ENCODE measurements at places on chromosomes 6 and 20.
A peak's percentile ranks its signal among the peaks of the same experiment; 100 is the strongest.

DNA sequence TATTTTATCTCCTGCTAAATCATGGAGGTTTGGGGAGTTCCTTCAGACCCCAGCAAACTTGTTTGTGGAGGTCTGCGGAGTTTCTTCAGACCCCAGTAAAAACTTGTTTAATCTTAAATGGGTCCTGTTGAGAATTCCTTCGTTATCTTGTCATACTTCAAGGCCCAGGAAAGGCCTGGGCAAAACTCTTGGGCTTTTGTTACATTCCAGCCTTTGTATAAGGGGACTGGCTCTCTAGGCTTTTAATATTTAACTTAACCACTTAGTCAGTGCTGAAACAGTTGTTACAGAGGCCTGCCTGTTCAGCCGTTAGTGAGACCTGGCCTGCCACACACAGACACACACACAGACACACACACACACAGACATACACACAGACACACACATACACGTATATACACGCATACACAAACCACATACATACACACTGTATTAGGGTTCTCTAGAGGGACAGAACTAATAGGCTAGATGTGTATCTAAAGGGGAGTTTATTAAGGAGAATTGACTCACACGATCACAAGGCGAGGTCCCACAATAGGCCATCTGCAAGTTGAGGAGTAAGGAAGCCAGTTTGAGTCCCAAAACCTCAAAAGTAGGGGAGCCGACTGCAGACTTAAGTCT is 21.3 kb upstream of the CST3 start:
- no peak for DNase-seq

- DNase-seq, result no peak
Measured at GRCh38 chr6:141744971-141745370, 387.8 kb upstream of the GJE1 start.

- DNase-seq, result no peak
Measured at GRCh38 chr6:167829513-167829912, 2.8 kb downstream of the AFDN start.

GRCh38 chr20:2276015-2276414 is 19.8 kb upstream of the TGM3 start:
- no peak for DNase-seq

GRCh38 chr20:21607971-21608725 is 94.3 kb upstream of the NKX2-2 start:
- DNase-seq, result no peak

DNA sequence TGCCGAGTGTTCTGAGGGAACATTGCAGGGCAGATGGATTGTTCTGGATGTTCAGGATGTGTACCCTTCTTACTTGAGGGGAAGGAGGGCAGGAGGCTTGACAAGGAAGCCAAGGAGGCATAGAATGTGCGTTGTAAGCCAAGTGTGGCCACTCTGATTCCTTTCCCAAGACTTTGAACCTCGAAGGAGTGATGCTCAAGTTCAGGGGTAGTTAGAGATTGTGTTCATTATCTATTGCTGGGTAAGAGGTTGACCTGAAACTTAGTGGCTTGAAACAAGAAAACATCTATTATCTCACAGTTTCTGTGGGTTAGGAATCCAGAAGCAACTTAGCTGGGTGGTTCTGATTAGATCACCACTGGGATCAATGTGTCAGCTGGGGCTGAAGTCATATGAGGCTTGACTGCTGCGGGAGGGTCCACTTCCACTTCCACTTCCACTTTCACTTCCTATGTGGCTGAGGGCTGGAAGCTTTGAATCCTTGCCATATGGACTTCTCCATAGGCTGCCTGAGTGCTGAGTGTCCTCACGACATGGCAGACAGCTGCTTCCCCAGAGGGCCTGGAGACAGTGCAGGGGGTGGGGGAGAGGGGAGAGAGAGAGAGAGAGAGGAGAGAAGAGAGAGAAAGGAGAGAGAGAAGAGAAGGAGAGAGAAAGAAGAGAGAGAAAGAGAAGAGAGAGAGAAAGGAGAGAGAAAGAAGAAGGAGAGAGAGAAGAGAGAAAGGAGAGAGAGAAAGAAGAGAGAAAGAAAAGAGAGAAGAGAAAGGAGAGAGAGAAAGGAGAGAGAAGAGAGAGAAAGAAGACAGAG is 6.9 kb upstream of the CD40 start:
- no peak for DNase-seq

GRCh38 chr6:129446272-129447197 is 263.4 kb downstream of the ARHGAP18 start:
- peak; percentile 33 for DNase-seq

DNA sequence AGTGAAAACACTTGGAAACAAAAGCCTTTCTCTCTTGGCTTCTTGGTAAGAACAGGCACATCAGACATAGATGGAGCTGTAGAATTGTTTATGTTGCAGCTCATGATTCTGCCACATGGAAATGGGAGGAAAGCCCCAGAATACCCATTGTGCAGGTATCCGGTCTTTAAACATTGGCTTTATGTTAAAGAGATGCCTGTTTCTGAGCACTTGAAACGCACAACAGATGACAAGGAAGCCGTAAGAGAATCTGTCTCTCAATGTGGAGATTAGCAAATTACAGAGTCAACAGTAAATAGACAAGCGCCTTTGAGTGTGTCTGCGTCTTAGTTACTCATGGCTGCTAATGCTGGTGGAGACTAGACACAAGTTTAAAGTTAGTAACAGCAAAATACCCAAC is 10.5 kb downstream of the TNFAIP3 start:
- no peak for DNase-seq

DNA sequence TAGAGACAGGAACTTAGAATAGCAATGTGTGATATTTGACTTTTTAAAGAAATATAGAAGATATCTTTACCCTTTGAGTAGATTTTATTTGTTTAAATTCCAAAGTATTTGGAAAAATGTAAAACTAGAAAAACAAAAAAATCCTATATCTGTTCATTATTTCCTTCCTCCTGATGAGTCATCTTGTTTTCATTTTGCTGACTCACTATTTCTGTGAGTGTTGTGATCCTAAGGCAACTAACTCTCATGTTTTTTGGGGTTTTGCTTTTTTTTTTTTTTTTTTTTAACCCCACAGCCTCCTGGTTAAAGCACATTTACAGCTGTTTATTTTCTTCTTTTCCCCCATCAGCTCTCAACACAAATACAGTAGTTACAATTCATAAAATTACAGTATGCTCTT is 37.8 kb upstream of the THEMIS start:
- DNase-seq, result no peak

DNA sequence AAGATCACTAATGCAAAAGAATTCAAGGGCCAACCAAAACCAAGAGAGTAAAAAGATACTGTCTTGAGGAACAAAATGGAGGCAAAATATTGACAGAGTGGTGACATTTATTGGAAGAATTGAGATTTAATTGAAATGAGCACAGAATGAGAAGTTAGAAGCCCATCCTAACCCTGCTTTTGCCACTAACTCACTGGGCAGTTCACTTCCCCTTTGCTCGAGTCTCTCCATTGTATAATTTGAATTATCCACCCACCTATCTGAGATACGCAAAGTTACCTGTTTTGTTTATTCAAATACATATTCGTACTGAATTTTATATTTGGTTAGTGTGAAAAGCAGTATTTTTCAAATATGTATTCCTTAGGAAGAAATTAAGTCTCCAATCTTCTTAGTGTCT is 204.5 kb upstream of the PRDM1 start:
- no peak for DNase-seq

- DNase-seq, result no peak
Measured at GRCh38 chr6:36171573-36171972, 25.0 kb upstream of the BRPF3 start.

DNA sequence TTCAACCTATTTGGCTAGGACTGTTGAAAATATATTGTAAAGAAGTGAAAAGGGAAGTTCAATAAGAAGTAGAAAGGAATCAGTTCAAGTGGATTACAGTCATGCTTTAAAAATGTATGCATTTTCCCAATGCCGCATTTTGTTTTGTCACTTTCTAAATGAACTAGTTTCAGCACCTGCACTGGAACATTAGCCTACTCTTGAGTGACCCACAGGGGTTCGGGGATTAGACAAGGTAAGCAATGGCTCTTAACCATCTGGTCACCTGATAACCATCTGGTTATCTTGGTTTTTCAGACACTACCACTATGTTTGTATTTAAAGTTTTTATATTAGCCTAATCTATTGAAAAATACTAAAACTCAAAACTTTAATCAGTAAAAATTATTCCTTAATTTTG is 97.6 kb downstream of the CD164 start:
- DNase-seq, result no peak

GRCh38 chr6:132479131-132479530 is 33.8 kb downstream of the STX7 start:
- no peak for DNase-seq

DNA sequence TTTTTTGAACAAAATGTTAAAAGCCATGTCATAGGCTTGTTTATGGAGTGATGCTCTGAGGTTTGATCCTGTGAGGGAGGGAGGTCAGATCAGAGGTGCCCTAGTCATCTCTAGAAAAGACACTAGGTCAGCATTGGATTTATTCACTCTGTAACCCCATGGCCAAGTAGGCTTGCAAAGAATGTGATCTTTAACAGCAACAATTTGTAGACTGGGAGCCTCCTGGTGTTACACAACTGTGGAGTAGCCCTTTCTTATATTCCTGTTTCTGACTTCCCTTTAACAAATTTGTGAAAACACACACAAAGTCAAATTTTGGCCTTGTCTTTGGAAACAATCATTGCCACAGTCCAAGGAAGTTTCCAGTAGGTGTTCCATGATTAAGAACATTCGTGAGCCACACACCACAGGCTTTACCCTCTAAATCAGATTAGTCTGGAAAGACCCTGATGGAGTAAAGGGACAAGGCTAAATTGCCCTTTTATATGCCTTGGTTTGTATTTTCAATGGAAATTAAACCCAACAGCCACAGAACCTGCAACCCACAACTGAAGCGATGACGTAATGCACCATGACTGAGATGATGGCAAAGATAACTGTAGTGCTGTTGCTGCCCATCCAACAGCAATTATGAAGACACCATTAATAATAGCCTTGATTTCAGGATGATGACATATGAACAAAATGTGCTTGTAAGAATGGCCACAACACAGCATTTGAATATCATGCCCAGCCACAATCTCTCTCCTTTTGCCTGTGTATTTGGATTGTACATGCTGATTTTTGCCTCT is 22.1 kb downstream of the SCP2D1 start:
- no peak for DNase-seq

DNA sequence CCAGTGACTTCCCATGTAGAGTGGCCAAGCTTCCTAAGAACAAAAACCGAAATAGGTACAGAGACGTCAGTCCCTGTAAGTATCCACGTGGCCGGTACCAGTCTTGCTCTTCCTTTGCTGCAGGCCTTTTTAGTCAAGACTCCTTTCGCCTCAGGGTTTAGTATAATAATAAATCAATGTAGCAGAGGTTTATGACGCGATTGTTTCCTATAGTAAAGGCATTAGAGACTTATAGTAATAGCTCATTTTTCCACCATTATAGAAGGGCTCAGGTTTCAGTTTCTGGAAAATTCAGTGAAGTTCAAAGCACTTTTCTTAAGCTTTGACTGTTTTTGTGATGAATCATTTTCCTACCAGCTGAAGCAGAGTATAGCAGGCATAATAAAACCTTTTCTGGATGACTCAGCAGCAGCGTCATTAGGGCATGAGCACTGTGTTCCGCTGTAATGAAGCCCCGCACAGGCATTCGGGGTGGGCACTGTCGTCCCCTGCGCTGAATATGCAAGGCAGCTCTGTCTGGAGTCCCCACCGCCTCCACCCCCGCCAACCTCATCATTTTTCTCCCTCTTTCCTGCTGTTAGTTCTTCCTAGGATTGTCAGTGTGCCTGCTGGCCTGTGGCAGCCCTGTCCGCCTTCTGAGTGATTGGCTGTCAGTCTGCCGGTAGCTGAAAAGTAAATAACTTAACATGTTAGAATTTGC is 51.3 kb downstream of the PTPN1 start:
- DNase-seq, result peak; percentile 52

DNA sequence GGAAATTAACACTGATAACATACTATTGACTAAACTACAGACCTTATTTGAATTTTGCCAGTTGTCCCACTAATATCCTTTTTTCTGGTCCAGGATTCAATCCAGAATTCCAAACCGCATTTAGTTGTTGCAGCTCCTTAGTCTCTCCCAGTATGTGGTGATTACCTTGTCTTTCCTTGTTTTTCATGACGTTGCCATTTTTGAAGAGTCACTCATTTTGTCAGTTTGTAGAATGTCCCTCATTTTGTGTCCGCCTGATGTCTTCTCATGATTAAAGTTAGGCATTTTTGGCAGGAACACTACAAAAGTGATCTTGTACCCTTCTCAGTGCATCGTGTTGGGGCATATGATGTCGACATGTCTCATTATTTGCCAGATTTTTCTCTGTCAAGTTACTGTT is 33.1 kb downstream of the DTD1 start:
- no peak for DNase-seq

- no peak for DNase-seq
Measured at GRCh38 chr6:1216488-1216974, 95.4 kb upstream of the FOXQ1 start.

- DNase-seq, result no peak
Measured at GRCh38 chr6:73030791-73031782, 194.2 kb downstream of the KHDC1L start.

GRCh38 chr20:36267605-36268381 is 31.5 kb downstream of the AAR2 start:
- no peak for DNase-seq

DNA sequence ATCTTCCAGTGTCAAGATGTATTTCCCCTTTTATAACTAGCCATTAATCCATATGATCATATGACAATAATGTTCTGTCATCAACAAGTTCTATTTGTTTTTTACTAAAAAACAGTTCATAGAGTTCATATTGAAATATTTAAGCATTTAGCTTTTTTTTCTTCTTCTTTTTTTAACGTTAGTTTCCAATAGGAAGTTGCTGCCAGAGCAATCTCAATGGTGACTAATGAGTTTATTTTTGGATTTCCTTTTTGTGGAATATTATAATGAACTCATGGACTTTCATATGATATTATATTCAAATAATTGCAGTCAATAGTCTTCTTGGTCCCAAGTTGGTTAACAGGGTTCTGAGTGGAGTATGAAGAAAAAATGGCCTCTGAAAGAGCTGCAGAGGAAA is 343.3 kb downstream of the BCKDHB start:
- DNase-seq, result no peak

DNA sequence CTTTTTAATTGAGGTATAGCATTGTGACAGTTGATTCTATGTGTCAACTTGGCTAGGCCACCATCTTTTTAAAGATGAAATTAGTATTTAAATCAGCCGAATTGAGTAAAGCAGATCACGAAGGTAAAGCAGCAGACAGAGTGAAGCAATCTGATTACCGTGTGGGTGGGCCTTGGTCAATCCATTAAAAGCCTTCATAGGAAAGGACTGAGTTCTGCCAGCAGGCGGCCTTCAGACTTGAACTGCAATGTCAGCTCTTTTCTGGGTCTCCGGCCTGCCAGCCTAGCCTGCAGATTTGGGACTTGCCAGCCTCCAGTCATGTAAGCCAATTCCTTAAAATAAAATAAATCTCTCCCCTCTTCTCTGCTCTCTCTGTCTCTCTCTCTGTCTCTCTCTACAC is 22.4 kb upstream of the TGM2 start:
- DNase-seq, result no peak

GRCh38 chr20:8432435-8433148 is 300.5 kb downstream of the PLCB1 start:
- DNase-seq, result no peak

- no peak for DNase-seq
Measured at GRCh38 chr6:16102208-16102607, 26.7 kb upstream of the MYLIP start.

Measured in CD4-positive, alpha-beta T cell treated with Interleukin-6 for 4 hours (primary cell).